Left lobe of liver (tissue), 2 donors: ENCODE measurements at places on chromosomes 12 and 14. TPM values are rescaled to one million over a fixed set of nuclear protein-coding genes. Genes with fewer than 3 reads are reported as not detected.

GRCh38 chr12:88529531-88530488 lies 50.5 kb downstream of the KITLG start:
- no peak for DNase-seq

- DNase-seq = no peak
Measured at GRCh38 chr14:68148276-68148675, 328.7 kb downstream of the RAD51B start.

- no peak for DNase-seq
Measured at GRCh38 chr12:113463746-113464451, 7.8 kb downstream of the LHX5 start.

- DNase-seq = no peak
Measured at GRCh38 chr14:57254884-57255283, 13.8 kb downstream of the EXOC5 start.

- no peak for DNase-seq
Measured at GRCh38 chr12:43057566-43057965, 468.0 kb upstream of the PRICKLE1 start.

GRCh38 chr14:21496453-21496852 lies 14.7 kb downstream of the METTL3 start:
- no peak for DNase-seq

DNA sequence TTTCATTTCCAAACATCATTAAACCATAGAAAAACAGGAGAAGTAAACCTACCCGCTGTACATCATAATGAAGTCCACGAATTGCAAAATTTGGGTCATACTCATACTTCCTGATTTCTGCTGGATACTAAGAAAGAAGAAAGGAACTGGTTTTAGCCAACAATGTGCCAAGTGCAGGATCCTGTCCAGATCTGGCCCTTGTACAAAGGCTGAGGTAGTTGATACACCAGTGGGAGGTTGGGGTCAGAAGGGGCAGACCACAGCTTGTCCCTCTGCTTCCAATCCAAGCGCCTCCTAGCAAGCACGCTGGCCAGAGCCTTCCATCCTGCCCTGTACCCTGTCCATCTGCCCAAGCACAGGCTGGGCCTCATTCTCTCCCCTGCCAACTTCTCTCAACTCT lies 34.2 kb downstream of the NT5DC3 start:
- no peak for DNase-seq

DNA sequence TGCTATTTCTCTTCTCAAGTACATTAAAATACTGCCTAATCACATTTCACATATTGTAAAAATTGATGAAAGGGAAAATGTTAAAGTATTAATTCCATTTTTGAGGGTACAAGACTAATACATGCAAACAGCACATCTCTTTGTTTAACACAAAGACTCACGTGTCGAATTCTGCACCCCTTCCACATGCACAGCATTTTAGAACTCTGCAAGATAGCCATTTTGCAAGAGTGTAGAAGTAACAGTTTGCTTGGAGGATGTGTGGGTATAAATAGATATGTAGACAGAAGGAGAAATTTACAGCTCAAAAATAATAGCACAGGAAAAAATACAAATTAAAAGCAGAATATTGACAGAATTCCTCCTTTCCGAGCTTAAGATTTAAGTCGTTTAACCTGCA lies 2.5 kb downstream of the GRIN2B start:
- no peak for DNase-seq

DNA sequence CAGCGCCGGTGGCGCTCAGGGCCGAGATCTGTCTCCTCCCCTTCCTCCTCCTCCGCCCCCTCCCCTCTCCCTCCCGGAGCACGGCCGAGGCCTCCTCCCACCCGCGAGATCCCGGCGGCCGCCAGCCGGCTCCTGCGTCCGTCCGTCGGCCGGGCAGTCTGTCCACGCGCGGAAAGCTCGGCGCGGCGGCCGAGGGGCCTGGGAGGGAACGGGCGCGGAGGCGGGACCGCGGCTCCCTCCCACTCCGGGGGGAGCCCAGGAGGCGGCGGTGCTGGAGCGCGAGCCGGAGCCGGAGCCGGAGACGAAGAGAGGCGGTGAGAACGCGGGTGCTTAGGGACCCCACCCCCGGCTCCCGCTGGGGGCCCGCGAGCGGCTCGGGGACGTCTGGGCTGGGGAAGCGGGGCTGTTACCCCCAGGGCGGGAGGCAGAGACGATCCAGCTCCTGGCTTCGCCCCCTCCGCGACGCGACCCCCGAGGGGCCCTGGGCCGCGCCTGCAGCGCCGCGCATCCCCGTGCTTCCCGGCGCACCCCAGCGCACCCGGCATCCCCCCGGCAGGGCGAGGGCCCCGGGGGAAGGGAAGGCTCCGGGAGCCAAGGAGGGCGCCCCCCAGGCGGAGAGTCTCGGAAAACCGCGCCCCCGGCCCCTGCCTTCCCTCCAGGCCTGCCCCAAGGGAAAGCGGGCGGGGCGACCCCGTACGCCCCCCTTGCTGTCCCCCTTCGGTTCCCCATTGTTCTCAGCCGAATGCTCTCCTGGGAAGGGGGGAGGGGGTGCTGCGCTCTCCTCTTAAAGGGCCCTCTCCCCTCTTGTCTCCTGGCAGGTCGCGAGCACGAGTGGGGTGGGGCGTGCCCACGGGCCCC lies at the start of gene DTX1:
Gene DTX1, plus strand, starts transcription at position 100 of the 858 bp plus-strand sequence. CDS start 1,463 bp downstream, outside the sequence.
- DNase-seq = no peak

DNA sequence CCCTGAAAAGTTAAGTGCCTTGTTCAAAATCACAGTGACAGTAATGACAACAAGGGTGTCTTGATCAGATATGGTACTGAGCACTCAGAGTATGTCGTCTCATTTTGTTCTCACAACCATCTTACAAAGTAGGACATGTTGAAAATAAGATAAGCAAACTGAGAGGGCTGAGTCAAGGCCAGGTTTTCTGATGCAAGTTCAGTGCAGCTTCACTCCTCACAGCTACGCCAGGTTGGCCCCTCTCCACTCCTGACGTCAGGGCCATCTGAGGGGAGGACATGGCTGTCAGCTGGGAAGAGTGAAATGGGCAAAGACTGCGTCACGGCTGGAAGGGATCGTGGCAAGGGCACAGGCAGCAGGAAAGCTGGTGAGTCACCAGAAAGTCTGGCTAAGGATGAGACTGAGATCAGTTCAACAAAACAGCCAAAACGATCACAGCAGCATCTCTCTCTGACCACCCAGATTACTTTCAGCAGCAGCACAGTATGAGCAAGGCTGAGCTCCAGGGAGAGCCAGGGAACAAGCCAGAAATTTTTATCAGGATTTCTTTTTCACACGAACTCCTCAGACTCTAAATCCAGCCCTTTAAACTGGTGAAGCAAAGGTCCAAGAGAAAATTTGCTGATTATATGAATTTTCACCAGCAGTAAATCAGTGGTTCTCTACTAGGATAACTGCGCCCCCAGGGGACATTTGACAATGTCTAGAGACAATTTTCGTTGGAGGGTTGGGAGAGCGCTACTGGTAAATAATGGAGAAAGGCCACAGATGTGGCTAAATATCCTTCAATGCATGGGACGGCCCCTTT lies 297.9 kb upstream of the AMIGO2 start:
- no peak for DNase-seq

- no peak for DNase-seq
Measured at GRCh38 chr12:15697201-15697600, 92.0 kb downstream of the EPS8 start.

GRCh38 chr12:49060237-49061156 lies at the start of gene KMT2D:
KMT2D (minus strand) TSS chr12:49060794; CDS start chr12:49055324, 5,470 bp downstream.
- DNase-seq = peak; percentile 93

GRCh38 chr14:104975481-104976197 lies 2.5 kb downstream of the AHNAK2 start:
- DNase-seq = no peak

- no peak for DNase-seq
Measured at GRCh38 chr12:95244350-95244749, 26.7 kb downstream of the VEZT start.

DNA sequence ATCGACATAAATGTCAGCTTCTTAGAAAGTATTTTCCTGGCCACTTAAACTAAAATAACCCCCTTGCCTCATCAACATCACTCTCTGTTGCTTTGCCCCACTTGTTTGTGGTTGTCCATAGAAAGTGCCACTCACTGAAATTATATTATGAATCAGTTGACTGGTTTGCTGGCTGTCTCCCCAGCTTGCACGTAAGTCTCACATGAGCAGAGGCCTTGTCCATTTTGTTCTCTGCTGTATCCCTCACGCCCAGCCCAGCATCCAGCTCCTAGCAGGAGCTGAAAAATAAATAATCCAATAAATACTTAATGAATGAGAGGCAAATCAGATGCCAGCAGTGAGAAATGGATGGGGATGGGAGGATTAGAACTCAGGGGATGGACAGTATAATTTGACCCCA lies 159.3 kb downstream of the KSR2 start:
- DNase-seq = no peak

DNA sequence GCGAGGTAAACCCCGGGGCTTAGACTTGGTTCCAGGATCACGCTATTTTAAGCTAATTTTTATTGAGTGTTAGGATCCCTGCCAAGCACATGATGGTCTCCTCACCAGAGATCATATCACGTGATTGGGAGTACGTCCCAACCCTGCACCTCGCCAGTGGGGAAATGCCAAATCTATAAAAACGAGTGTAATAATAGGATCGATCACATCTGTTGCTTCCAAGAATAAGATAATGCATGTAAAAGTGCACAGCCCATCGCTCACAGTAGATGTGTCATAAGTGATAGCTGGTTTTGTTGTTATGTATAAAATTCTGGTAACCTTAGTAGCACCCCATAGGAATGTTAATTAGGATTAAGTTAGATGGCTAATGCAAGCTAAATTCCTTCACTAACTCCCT lies 581.0 kb upstream of the TMEM132C start:
- DNase-seq = no peak

- no peak for DNase-seq
Measured at GRCh38 chr14:61185534-61185933, 95.6 kb downstream of the TMEM30B start.

DNA sequence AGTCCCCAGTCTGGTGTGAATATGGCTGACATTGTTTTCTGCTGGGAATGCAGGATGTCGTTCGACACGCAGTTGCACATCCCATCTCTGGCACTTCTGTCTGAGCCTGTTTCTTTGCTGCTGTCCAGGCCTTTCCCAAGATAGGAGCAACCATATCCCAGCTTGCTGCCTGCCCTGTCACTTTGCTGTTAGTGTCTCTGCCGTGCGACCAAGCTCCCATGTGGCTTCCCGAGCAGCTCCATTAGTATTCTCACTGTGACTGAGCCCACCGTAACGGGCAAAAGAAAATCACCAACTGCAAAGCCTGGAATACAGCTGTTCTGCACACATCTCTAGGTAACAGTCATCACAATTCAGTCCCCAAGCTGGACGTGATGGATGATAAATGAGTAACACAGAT lies 66.0 kb upstream of the CPSF6 start:
- no peak for DNase-seq

DNA sequence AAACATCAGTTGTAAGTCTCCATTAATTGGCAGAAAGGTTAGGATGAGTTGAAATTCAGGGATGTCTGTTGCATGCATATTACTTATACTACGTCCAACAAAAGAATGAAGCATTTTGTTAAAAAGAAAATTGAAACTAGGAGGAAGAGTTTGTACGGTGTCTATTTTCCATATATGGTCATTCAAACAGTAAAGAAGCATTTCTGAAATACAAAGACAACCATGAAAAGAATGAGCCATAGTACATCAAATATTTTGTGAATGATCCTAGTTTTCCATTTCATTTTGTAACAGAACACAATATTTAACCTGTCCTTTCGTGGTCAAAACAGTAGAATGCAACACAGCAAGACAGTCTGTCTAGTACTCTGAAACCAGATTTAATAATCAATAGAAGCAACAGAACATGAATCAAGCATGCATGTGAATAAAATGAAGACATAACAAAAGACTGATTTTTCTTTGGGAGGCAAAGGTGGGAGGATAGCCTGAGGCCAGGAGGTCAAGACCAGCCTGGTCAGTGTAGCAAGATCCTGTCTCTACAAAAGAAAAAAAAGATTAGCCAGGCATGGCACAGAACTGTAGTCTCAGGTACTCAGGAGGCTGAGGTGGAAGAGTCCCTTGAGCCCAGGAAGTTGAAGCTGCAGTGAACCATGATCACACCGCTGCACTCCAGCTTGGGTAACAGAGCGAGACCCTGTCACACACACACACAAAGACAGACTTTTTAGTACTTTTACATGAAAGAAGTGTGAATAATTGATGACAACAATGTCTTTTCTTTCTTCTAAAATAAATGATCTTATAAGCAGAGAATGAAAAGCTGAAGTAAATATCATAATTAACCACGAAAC lies 156.0 kb downstream of the LRIG3 start:
- no peak for DNase-seq

- no peak for DNase-seq
Measured at GRCh38 chr12:95085612-95086011, 12.2 kb upstream of the NR2C1 start.

- no peak for DNase-seq
Measured at GRCh38 chr12:62372825-62373224, 93.8 kb upstream of the MON2 start.

DNA sequence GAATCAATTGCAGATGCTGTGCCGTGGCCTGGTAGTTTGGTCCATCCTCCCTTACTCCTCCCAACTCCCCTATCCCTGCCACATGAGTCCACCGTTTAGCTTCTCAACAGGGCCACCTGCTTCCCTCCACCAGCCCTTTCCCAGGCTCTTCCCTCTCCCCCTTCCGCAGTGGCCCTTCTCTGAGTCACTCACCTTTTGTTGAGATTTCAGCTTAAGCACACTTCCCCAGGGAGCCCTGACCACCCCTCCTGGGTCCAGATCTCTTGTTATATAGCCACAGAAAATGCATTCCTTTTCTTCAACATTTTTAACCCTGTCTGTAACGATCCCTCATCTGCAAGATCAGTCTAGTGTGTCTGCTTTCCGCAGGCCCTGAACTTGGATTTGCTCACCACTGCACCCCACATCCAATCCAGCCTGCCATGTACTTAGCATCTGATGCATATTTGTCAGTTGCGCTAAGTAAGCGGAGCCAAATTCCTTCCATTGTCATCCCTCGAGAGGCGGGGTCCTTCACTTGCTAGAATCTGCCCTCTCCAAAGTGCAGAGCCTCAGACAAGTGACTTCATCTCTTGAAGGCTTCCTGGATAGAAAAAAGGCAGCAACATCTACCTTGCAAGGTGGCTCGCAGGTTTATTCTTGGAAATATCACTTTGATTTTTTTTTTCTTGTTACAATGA lies 41.1 kb downstream of the TMEM63C start:
- no peak for DNase-seq

- DNase-seq = no peak
Measured at GRCh38 chr12:45634273-45634917, 95.1 kb upstream of the ARID2 start.

- no peak for DNase-seq
Measured at GRCh38 chr12:47413806-47414205, 292.0 kb downstream of the RPAP3 start.

Gene TPI1
- 300 TPM for total RNA-seq

Gene ACOT4
- total RNA-seq = 9.9 TPM

Gene OAS3
- total RNA-seq = 4.1 TPM

Gene RNF31
- total RNA-seq = 28.6 TPM

Gene CLEC1B
- 10.7 TPM for total RNA-seq

Gene CAPZA3
- 0.33 TPM for total RNA-seq

Gene KLHDC1
- 3.0 TPM for total RNA-seq

Gene MAP3K9
- total RNA-seq = 3.1 TPM

Gene ENTPD5
- 173 TPM for total RNA-seq

Gene DLK1
- total RNA-seq = 1.3 TPM

Gene GALNT16
- total RNA-seq = 1.1 TPM

Gene AKAP3
- 1.6 TPM for total RNA-seq

Gene AVPR1A
- 14.6 TPM for total RNA-seq
